ENCODE measurements at places on chromosomes 6 and 20.
A peak's percentile ranks its signal among the peaks of the same experiment; 100 is the strongest.

DNA sequence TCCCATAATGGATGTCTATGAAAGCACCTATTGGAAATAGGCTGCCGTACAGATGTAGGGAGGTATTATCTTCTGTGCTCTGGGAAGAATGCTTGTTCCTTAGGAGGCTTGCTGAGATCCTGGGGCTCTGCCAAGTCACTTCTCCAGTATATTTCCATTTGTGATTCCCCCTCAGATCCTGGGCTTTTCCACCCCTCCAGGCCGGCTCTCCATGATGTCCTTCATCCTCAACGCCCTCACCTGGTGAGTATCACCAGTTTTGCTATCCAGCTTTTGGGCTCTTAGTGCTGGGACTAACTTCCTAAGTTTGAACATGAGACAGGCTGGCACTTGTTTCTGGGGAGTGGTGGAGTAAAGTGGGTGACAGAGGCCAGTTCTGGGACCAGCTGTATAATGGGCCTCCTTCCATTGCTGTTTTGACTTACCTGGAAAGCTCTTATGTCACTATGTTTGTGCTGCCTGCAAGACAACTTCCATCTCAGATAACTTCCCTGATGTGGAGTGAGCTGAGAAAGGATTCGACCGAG lies 2.6 kb downstream of the SYS1 start:
- no peaks in the 10 kb centered on the region for H3K27me3 ChIP-seq
- peaks cover 7% of the 10 kb centered on the region for H3K4me1 ChIP-seq
- H3K36me3 ChIP-seq = peaks cover 12% of the 10 kb centered on the region
- no peak for DNase-seq
- no peak overlapping the region for H3K4me3 ChIP-seq
- no peak overlapping the region for H3K27ac ChIP-seq

DNA sequence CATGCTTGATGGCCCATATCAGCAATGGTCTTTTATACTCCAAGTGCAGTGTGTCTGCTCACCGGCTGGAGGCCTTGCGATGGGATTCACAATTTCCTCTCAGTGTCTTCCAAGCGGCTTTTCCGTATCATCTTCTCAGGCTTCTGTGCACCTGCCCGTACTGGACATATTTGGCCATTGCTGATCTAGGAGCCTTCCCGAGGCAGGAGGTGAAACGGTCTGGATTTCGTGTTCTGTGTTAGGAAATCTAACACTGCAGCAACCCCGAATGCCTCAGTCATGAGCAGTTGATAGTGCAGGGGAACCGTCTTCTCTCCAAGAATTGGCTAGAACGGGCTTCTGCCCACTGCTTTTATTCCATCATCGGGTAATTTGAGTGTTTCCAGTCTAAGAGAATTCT lies 60.5 kb downstream of the PPP1R14C start:
- H3K27ac ChIP-seq = no peak overlapping the region
- no peak overlapping the region for H3K4me3 ChIP-seq
- H3K4me1 ChIP-seq = no peaks in the 10 kb centered on the region
- no peaks in the 10 kb centered on the region for H3K36me3 ChIP-seq
- no peaks in the 10 kb centered on the region for H3K27me3 ChIP-seq

- peaks cover 19% of the 10 kb centered on the region for H3K36me3 ChIP-seq
- no peak for DNase-seq
Measured at GRCh38 chr20:33679758-33680485, 5.7 kb upstream of the NECAB3 start.

DNA sequence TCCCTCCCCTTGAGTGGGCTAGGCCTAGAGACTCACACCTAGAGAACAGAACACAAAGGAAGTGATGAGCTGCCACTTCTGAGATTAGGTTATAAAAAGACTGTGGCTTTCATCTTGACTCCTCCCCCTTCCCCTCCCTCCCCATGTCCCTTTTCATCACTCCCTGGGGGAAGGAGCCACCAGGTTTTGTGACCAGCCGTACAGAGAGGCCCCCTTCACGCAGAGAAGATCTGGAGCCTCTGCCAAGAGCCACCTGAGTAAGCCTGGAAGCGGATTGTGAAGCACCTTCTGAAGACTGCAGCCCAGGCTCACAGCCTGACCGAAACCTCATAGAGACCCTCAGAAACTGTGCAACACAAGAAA lies 118.4 kb upstream of the NXT1 start:
- H3K4me1 ChIP-seq = no peaks in the 10 kb centered on the region
- no peak overlapping the region for H3K27ac ChIP-seq
- H3K27me3 ChIP-seq = no peaks in the 10 kb centered on the region
- H3K36me3 ChIP-seq = no peaks in the 10 kb centered on the region

- no peaks in the 10 kb centered on the region for H3K27me3 ChIP-seq
- no peak overlapping the region for H3K27ac ChIP-seq
- H3K4me1 ChIP-seq = no peaks in the 10 kb centered on the region
- H3K36me3 ChIP-seq = peaks cover 11% of the 10 kb centered on the region
Measured at GRCh38 chr20:33857722-33858563, 46.8 kb downstream of the CHMP4B start.

DNA sequence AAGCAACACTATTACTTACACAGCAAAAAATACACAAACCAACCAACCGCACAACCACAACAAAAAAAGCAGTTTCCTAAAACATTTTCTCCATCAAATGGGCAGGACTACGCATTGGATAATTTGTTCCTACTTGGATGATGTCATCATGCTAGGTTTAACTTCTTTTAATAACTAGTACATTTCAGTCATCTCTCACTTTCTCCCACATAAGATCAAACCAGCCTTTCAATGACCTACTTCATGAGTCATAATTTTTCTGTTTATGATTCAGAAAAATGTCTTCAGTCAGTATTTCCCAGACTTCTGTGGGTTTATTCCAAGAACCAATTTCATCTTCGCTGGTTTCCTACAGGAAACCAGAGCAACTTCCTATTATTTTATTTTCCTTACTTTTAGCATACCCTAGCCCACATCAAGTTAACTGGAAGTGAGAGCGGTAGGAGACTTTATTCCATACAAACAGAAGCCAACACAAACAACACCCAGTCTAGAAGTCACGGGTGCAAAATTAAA lies 134.2 kb downstream of the GMDS start:
- H3K4me1 ChIP-seq = no peaks in the 10 kb centered on the region
- no peak overlapping the region for H3K4me3 ChIP-seq
- H3K36me3 ChIP-seq = no peaks in the 10 kb centered on the region
- H3K27me3 ChIP-seq = no peaks in the 10 kb centered on the region

GRCh38 chr6:36786055-36786675 lies 53.1 kb downstream of the CPNE5 start:
- H3K36me3 ChIP-seq = no peaks in the 10 kb centered on the region
- no peak for DNase-seq
- H3K4me3 ChIP-seq = no peak overlapping the region
- H3K4me1 ChIP-seq = peaks cover 9% of the 10 kb centered on the region
- no peak overlapping the region for H3K27ac ChIP-seq

DNA sequence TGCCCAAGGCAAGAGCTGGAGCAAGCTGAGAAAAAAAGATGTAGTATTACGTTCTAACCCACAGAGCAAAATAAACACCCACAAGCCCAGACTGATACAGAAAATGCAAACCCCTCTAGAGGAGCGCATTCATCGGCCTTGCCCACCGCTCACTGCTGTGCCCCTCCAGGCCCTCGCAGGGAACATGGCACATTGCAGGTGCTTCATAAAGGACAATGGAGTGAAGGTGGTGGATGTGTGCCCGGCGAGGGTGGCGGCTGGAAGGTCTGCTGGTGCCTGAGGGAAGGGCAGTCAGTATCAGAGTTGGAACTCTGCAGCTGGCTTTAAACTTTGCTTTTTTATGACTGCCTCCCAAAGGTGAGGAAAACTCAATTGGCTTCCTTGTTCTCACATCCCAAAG lies 18.5 kb upstream of the IRF4 start:
- no peak for DNase-seq
- no peak overlapping the region for H3K27ac ChIP-seq
- H3K4me1 ChIP-seq = no peaks in the 10 kb centered on the region

GRCh38 chr6:135534773-135535380 lies 37.3 kb upstream of the AHI1 start:
- no peaks in the 10 kb centered on the region for H3K27me3 ChIP-seq
- peaks cover 3% of the 10 kb centered on the region for H3K4me1 ChIP-seq
- no peak overlapping the region for H3K27ac ChIP-seq
- DNase-seq = no peak

DNA sequence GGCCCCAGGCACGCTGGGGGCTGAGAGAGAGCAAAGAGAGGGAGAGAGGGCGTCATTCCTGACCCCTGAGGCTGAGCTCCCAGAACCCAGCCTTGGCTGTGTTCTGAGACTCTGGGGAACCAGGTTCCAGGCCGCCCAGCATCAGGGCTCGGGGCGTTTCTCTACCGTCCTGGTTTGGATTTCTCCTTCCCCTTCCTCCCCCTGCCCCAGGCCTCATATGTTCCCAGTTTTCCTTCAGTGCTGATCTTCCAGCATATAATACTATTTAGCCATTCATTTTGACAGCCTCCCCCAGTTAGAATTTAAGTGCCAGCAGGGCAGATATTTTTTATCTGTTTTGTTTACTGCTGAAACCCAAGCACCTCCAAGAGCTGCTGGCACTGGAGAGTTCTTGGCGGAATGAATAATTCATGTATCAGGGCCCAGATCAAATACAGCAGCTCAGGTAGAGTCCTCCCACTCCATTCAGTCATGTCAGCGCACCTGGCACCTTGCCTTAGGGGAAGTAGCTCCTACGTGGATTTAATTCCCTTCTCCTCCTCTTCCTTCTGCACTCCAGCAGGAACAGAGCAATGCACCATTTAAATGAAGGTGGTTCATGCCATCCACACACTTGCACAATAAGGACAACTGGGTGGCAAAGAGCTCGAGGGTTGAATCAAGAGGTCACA lies 23.4 kb upstream of the FRMD1 start:
- H3K4me3 ChIP-seq = no peak overlapping the region
- peaks cover 12% of the 10 kb centered on the region for H3K4me1 ChIP-seq
- no peaks in the 10 kb centered on the region for H3K36me3 ChIP-seq
- H3K27ac ChIP-seq = no peak overlapping the region
- DNase-seq = no peak

DNA sequence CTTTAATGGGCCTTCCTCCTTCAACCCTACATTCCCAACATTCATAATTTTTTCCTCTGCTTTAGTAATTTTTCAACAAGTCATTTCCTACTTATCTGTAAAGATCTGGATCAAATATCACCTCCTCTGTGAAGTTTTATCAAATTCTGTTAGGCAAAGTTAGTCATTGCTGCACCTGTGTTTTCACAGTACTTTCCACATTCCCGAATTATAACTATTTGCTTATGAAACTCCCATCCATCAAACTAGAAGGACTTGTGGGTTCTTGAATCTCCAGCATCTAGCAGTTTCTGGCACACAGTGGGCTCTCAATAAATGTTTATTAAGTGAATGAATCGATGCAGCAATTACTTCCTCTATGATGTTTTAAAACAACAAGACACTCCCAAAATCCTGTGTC lies 257.6 kb downstream of the HDGFL1 start:
- no peak overlapping the region for H3K27ac ChIP-seq
- H3K27me3 ChIP-seq = no peaks in the 10 kb centered on the region
- no peak for DNase-seq
- H3K4me1 ChIP-seq = peaks cover 3% of the 10 kb centered on the region

- H3K4me1 ChIP-seq = no peaks in the 10 kb centered on the region
- H3K27me3 ChIP-seq = no peaks in the 10 kb centered on the region
- no peaks in the 10 kb centered on the region for H3K36me3 ChIP-seq
- no peak overlapping the region for H3K4me3 ChIP-seq
- DNase-seq = no peak
Measured at GRCh38 chr6:74967821-74968220, 238.0 kb downstream of the COL12A1 start.

DNA sequence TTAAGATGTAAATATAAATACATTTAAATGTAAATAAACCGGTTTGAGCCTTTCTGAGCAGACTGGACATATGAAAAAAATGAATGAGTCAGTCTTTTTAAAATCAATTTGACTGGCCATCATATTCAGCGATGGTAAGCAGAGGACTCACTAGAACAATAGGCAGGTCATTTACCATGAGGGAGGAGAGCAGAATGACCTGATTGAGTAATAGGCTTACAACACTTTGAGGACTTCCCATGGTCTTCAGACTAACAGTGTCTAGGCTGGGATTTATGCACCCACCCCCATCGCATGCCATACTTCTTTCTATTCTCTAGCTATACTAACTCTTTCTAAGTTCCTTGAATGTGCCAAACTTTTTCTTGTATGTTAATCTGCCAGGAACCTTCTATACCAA lies 241.9 kb upstream of the RAB32 start:
- H3K4me1 ChIP-seq = no peaks in the 10 kb centered on the region
- no peaks in the 10 kb centered on the region for H3K36me3 ChIP-seq

DNA sequence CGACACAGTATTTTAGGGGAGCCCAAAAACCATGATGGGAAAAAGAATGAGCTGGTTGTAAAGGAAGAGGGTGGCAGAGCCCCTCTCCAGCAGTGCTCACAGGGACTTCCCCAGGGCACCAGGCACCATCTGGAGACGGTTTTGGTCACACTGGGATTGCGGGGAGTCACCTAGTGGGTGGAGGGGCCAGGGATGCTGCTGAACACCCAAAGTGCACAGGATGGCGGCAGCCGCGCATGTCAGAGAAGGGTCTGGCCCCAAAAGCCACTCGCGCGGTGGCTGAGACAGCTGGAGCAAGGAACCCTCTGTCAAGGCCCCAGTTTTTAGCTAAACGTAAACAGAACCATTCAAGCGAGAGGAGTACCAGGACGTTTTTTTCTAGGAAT lies 10.8 kb downstream of the CTSZ start:
- no peaks in the 10 kb centered on the region for H3K27me3 ChIP-seq
- DNase-seq = no peak
- H3K4me1 ChIP-seq = no peaks in the 10 kb centered on the region
- peaks cover 9% of the 10 kb centered on the region for H3K36me3 ChIP-seq

- DNase-seq = no peak
- H3K4me1 ChIP-seq = no peaks in the 10 kb centered on the region
- H3K27me3 ChIP-seq = no peaks in the 10 kb centered on the region
- peak overlapping the region; percentile 83 for H3K4me3 ChIP-seq
- peak overlapping the region; percentile 54 for H3K27ac ChIP-seq
Measured at GRCh38 chr6:35919827-35920751, 809 bp downstream of the SRPK1 start.

DNA sequence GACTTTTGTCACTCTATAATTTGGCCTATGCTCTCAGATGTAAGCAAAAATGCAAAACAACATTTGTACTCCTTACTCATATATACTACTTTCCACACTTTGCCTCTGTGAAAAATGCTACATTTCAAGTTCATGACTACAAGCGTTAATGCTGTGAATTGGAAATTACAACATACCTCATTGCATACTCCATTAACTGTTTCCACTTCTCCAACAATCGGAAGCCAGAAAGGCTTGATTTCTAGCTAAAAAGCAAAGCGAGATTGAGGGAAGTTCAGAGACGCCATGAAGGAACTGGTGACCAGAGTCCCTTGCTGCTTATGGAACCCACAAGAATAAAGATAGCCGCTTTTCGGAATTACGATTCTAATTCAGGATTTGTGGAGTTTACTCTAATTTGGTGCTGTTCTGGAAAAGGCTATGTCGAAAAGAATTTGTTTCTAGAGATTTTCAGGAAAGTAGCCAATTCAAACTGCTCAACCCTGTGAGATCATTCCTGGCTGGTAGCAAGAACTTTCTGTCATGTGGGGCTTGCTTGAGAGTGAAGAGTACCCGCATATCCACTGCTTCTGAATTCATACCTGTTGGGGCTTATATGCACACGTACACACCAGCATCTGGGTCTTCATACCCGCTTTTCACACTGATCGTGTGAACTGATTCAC lies 98.0 kb upstream of the CITED2 start:
- DNase-seq = no peak
- peaks cover 24% of the 10 kb centered on the region for H3K4me1 ChIP-seq
- H3K36me3 ChIP-seq = no peaks in the 10 kb centered on the region
- no peaks in the 10 kb centered on the region for H3K27me3 ChIP-seq
- H3K27ac ChIP-seq = no peak overlapping the region

- DNase-seq = peak; percentile 32
- no peaks in the 10 kb centered on the region for H3K36me3 ChIP-seq
- no peak overlapping the region for H3K27ac ChIP-seq
- no peaks in the 10 kb centered on the region for H3K27me3 ChIP-seq
- no peaks in the 10 kb centered on the region for H3K4me1 ChIP-seq
Measured at GRCh38 chr6:170124836-170125235, 166.0 kb downstream of the DLL1 start.
